Fibroblast of upper back skin (primary cell): ENCODE measurements at places on chromosomes 2 and 18.

DNA sequence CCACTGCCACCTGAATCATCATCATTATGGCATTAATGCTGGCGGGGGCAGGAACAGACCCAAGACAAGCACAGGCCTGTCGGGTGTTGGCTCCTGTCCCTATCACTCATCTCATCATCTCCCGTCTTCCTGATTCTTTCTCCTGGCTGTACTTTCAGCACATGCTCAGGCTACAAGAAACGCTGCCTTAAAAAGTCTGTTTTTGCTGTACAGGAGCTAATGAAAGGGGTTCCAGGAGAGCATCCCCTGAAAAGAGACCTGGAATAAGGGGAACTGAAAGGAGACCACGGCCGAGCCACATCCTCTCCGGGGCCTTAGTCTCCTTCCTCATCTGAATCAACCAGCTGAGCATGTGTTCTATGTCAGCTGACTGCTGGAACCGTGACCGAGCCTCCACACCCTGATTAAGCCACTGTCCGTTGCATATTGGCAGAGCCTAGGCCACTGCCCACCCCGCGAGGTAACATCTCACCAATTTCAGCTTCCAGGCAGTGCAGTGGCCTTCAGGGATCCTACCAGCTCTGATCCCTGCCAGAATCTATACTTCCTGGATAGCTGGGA, 62.6 kb downstream of the DNMT3A start:
- DNase-seq, result no peak

DNA sequence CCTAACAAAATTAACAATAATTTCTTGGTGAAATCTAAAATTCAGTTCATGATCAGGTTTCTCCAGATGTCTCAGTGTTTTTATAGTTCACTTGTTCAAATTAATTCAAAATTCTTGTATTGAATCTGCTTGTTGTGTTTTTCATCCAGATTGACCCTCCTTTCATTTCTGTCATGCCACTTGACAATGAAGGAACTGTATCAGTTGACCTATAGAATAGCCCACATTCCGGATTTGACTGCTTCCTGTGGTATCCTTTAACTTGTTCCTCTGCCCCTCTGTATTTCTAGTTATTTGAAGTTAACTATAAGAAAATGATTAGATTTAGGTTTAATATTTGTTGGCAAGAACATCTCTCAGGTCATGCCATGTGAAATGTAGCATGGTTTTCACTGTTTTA, 53.3 kb downstream of the TWSG1 start:
- no peak for DNase-seq

DNA sequence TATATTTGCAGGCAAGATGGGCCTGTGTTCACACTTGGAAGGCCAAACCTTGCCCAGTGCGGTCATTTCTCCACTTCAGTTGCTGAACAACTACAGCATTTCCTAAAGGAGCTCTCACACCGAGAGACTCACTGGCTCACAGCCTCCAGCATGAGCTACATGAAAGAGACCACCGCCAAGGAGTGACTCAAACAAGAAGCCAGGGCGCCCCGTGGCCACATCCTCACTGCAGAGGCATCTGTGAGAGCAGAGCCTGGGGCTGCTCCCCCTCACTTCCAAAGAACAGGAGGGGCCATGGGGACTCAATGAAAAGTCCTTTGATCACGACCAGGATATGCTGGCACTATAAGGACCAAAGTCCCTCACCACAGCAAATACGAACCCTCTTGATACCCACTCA, 50.0 kb downstream of the TMEM163 start:
- no peak for DNase-seq

DNA sequence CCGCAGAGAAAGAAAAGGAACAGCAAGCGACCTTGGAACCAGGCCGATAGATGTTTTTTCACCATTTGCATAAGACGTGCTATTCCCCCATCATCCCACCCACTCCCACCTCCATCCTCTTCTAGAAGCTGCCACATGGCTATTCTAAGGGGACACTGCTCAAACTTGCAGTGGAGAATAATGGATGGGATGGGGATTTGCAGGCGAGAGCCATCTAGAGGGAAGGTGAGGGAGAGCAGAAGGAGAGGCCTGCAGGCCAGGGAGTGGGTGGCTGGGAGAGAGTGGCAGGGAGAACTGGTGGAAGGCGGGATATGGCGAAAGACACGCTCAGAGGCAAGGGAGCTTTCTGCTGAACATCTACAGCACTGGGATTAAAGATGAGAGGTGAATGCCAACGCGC, 84.9 kb downstream of the MAPK4 start:
- peak; percentile 29 for DNase-seq

DNA sequence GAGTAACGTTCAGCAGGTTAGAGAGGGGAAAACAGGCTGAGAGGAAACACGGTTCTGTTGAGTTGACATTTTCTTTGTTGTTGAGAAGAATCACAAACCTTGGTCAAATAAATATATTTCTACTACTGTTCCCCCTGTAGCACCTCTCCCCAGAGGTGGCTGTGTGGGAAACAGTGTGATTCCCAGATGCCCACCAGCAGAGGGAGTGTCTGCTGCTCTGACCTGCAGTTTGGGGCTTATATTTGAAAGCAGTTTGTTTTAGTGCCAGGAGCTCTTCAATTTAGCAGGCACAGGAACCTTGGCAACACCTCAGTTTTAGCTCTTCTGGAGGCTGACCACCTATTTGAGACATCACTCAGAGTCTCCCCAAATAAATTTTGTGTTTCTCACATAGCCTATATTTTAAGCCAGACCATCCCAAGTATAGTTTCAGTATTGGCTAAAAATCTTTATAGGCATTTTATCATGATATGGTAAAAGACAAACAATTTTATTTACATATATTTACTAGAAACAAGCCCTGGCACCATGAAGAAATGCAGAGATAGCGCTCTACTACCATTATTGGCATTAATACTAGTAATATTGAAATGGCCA, 75.7 kb downstream of the PIK3C3 start:
- DNase-seq, result peak; percentile 20

DNA sequence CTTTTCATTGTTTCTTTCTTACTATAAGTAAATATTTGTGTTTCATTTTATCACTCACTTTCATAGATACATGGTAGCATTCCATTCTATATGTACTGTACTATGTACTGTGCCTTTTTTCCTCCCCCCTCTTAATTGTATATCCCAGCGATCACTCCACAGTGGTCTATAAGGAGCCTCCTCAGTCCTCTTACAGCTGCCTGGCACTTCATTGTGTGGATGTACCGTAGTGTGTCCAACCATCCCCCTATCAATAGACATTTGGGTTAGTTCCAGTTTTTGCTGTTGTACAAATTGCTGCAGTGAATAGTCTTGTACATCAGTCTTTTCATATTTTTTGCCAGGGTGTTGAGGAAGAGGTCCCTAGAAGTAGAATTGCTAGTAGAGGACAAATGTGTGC, 21.4 kb upstream of the DRC1 start:
- DNase-seq, result no peak

- DNase-seq, result peak; percentile 17
Observed at GRCh38 chr2:222295368-222296062, 3.3 kb downstream of the PAX3 start.
